ENCODE measurements at places on chromosomes 1 and 21.

- peak; percentile 54 for DNase-seq
Observed at GRCh38 chr1:85201340-85202091, 700 bp upstream of the SYDE2 start.

- DNase-seq, result no peak
Observed at GRCh38 chr1:77265180-77265579, 16.6 kb upstream of the AK5 start.

GRCh38 chr1:161081519-161081918 lies 7.8 kb downstream of the NECTIN4 start:
- DNase-seq, result no peak

GRCh38 chr1:178867670-178868069 lies 3.2 kb downstream of the ANGPTL1 start:
- no peak for DNase-seq

DNA sequence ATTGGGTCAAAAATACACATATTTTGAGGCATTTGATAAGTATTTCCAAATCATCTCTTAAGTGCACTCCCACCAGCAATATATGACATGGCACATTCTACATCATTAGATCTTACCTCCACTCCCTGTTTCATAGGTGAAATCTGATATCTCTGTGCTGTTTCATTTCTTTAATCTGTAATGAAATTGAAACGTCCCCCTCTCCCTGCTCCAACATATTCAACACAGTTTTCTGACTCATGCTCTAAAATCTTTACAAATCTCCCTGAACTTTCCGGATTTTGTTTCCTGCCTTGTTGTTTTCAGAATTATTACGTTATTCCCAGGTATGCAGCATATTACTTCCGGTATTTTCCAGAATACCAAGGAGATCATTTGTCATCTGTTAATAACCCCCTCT lies 66.1 kb upstream of the AKT3 start:
- DNase-seq, result no peak

DNA sequence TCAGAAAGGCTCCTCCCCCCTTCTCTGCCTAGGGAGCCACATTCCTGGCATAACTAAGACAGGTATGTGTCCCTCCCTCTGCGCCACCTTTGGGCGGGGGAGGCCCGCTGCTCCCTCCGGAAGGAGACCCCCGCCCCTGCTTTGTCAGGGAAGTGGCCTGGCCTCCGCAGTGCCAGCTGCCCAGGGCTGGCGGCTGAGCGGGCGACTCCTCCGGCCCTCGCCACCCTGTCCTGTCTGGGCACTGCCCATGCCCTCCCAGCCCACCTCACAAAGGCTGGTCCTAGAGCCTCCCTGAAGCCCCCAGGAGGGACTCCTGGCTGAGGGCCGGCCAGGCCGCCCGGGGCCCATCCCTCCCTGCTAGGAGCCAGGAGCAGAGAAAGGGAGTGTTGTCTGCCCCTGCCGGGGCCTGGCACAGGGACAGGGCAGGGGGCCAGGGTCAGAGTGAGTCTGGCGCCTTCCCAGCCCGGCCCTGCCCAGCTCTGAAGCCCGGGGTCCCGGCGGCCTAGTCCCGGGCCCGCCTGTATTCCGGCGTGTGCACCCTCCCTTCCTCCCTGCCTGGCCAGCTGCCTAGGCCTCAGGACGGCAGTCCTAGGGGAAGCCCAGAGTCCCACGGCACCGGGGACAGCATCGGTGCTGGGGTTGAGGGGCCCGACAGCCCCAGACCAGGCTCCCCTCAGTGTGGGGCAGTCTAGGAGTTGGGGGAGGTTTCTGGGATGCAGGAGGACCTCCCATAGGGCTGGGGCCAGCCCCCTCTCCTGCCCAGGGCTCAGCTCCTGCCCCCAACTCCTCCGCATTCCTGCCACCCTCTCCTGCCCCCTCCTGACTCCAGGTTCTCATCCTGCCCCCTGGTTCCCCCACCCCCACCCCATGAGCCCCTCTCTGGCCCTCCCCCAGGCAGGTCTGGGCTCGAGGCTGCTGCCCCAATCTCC lies 5.1 kb downstream of the AGRN start:
- no peak for DNase-seq

- no peak for DNase-seq
Observed at GRCh38 chr21:44456915-44457736, 1.8 kb downstream of the LRRC3 start.

DNA sequence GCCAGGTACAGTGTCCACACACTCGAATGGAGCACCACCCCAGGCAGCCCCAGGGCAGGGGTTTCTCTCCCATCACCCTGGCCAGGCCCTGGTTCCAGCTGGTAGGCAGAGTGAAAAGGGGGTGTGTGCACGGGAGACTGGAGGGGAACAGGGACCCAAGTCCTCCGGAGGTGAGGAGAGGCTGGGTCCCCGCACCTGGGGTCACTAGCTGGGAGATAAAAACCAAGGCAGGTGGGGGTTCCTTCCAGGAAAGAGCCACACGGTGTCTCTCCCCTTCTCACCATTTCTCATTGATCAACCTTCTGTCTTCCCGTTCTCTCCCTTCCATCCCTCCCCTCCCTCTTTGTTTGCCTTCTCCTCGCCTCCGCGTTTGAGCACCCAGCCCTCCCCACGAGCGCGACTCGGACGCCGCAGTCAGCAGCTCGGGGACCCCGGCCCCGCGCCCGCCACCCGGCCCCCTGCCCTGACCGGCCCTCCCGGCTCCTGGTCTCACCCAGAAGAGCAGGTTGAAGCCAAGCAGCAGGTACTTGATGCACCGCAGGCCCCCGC lies 358 bp downstream of the TSPAN2 start:
- DNase-seq, result no peak

GRCh38 chr21:35050348-35051286 lies 1.5 kb upstream of the RUNX1 start:
- no peak for DNase-seq

- DNase-seq, result no peak
Observed at GRCh38 chr1:223332997-223333396, 31.0 kb downstream of the SUSD4 start.

- no peak for DNase-seq
Observed at GRCh38 chr1:151461694-151462093, 2.4 kb upstream of the POGZ start.

- DNase-seq, result no peak
Observed at GRCh38 chr1:224897529-224898327, 31.7 kb upstream of the DNAH14 start.

GRCh38 chr1:170309389-170310013 lies 163.7 kb downstream of the NTMT2 start:
- no peak for DNase-seq

- no peak for DNase-seq
Observed at GRCh38 chr1:16468558-16468957, 28.0 kb downstream of the NECAP2 start.

DNA sequence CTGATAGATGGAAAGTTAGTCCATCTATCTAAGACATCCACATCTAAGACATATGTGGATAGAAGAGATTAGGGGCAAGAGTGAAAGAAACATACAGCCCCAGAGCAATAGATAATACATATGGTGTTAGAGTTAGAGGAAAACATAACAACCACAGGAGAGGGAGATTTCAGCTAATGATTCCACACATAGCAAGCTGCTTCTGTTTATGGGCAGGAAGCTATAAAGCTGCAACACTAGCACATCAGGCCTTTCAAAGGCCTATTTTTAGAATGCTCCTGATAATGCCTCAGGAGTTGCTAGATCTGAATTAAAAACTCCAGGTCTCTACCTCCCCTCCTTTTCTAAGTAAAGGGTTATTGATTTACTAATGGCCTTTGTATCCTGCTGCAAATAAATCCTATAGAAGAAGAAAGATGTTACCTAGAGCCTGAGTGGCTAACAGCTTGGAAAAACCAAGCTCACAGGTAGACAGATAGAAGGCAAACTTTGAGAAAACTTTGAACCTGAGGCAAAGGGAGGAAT lies 36.1 kb downstream of the BRINP2 start:
- no peak for DNase-seq

- DNase-seq, result peak; percentile 75
Observed at GRCh38 chr1:40315239-40315794, 1.8 kb downstream of the COL9A2 start.

DNA sequence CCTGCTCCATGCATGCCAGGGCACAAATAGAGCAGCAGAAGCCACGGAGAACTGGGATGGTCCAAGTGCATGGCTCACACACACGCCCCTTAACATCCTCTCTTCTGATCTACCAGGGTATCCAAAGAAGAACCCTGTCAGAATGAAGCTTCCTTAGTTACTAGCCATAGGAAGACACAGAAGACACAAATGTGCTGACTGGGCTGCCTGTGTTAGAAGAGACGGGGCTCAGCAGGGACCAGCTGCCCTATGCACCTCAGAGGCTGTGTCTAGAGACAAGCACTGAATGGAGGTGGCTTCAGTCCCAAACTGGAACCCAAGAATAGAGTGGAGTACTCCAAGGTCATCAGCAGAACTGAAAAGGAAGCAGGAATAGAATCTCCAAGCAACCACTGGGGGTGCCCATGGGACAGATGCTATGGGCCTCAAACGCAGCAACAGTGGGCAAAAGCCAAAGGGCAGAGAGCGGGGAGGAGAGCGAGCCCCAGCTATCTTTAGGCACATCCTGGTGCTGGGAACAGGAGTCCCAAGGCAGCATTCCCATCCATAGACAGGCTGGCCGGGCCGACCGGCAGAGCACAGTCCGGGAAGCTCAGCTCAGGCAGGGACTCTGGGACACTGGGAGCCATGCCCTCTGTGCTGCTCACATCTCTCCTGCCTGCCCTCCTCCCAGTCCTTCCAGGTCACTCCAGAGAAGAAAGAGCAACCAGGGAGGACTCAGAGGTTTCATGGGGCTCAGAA lies 9.5 kb downstream of the SLC6A9 start:
- no peak for DNase-seq

DNA sequence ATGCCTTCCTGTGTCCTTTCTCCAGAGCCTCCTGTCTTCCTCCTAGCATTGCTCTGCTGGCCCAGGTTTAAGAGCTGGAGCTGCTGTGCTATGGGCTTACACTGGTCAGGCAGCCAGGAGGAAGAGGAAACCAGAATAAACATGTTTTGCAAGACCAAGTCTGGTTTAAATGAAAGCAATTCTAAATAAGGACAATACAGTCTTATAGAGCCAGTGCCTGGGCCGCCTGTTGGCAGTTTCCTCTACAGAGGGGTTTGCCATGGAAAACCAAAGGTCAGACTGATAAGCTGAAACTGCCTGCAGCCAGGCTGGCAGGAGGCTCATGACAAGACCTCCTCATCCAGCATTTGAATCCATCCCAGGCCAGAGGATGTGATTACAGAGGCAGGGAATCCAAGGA lies 92.9 kb upstream of the FGGY start:
- DNase-seq, result no peak

DNA sequence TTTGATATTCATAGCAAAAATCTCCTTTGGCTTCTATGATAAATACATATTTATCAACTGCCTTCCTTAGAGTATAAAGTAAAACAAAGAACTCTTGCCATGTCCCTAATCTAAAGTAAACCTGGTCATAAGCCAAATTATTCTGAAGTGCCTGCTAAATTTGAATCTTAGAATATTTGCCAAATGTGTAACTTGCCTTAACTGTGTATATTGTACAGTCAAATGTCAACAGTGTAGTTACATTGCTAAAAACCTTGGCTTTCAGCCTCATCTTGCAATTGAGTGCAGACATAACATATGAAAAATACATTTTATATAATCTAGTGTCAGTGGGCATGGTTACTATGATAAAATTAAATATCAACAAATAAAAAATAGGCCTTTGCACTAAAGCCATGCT lies 583.4 kb upstream of the ADAMTS5 start:
- no peak for DNase-seq

- no peak for DNase-seq
Observed at GRCh38 chr1:179714623-179715022, 28.5 kb upstream of the FAM163A start.

DNA sequence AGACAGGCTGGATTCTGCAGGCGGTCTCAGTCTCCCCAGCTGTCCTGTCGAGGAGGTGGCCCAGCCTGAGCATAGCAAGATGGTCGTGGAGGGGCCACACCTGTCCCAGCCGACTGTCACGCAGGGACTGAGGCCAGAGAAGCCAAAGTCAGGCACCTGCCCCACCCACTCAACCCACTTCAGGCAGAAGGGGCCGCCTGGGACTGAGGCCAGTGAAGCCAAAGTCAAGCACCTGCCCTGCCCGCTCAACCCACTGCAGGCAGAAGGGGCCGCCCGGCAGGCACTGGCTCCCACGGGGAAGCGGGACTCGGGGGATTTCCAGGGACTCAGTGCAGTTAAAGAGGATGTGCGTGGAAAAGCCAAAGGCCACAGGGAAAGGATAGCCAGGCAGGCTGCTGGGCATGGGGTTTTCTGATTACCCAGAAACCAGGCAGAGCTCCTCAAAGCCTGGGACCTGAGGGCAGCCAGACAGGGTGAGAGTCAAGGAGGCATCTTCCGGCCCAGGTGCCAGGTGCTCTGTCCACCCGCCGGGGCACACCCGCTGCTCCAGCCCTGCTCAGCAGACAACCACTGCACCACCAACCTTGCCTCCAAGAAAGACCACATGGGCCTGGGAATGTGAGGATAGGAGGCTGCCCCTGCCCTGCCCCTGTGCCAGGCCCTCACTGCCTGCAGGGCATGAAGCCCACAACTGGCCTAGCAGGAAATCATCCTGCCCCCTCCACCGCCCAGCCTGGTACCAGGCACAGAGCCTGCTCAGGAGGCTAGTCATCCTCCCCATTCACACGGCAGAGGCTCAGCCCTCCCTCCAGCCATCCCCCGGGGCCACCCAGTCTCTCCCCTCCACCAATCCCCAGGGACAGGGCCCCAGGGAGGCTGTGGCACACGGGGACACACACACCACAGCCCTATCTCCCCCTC lies 41.0 kb downstream of the MEGF6 start:
- DNase-seq, result no peak

DNA sequence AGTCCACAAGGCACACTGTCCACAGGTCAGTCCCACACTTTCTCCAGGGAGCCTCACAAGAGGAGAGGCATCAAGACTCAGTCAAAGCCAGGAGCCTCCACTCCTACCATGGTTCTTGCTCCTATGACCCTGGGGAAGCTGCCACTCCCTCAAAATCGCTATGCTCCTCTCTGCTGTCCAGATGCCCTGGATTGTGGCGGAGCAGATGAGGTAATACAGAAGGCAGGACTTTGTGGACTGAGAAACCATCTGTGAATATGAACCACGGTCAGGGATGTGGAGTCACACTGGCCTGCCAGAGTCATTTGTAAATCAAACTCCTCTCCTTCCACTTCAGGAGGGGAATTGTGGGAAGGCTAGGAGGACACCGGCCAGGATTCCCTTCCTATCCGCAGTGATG lies 20.6 kb downstream of the VWA5B1 start:
- DNase-seq, result no peak

- DNase-seq, result no peak
Observed at GRCh38 chr1:27402349-27402754, 9.9 kb downstream of the GPR3 start.

- no peak for DNase-seq
Observed at GRCh38 chr1:87126886-87127505, 201.7 kb upstream of the LMO4 start.
